ENCODE measurements at places on chromosomes 11 and 22.

GRCh38 chr11:27179334-27179733 lies 138.7 kb downstream of the BBOX1 start:
- no peak for DNase-seq

- DNase-seq, result no peak
These were observed 4.2 kb downstream of the THAP7 start for GRCh38 chr22:20997536-20998257.

- DNase-seq, result no peak
These were observed 282.3 kb downstream of the FAT3 start for GRCh38 chr11:92506809-92507336.

- no peak for DNase-seq
These were observed 218.5 kb downstream of the DYNC2H1 start for GRCh38 chr11:103327721-103328120.

DNA sequence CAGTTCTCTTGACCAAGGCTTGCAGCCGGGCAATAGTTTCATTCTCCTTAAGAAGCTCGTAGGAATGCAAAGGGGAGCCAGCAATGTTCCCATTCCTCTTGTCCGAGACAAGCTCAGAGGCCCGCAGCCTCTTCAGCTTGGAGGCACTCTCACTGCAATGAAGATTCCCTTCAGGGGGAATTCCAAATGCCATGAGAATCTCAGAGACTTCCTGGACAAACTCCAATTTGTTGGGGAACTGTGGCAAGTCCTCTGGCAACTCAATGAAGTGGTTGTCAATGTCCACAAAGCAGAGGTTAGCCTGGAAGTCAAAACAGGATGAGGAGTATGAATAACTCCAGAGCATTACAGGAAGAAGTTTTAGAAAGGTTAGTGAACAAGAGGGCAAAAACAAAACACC lies 84.4 kb downstream of the DENND5A start:
- DNase-seq, result no peak

DNA sequence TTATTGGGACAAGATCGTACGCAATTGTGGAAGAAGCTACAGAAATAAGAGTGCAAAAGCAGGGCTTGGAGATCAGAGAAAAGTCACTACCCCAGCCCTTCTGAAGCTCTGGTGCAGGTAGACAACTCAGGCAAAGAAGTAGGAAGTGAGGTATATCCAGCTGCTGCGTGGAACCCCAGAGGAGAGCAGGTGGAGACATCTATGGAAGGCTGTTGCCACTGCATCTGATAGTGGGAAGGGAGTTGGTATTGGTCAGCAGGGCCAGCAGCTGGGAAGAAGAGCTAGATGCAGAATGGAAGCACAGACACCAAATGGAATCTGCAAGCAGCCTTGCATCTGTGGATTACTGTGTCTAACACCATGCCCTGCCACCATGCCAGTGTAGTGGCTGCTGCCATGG lies 165.1 kb downstream of the WNT11 start:
- no peak for DNase-seq

GRCh38 chr11:114379394-114380069 lies 20.8 kb downstream of the C11orf71 start:
- no peak for DNase-seq

DNA sequence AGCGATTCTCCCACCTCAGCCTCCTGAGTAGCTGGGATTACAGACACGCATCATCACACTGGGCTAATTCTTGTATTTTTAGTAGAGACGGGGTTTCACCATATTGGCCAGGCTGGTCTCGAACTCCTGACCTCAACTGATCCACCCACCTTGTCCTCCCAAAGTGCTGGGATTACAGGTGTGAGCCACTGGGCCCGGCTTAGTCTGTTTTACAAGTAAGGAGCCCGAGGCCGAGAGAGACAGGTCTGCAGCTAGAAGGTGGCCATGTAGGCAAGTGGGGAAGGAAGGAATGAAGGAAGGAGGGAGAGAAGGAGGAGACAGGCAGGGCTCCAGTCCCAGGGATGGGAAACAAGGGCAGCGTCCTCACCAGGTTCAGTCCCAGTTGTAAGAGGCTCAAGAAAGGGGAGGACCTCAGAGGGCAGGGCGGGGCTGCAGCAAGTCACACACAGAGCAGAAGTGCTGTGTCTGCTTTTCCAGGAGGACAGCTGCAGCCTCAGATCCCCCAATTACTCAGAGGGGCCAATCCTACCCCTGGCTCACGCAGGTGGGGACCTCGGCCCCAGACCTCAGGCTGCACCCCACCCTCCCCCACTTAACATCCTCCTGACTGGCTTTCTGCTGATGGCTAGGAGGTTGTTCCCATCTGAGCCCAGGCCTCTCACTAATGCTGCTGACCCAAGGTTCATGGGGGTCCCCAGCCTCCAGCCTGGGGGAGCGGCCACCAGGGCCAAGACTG lies 53.8 kb upstream of the PRR5 start:
- no peak for DNase-seq

DNA sequence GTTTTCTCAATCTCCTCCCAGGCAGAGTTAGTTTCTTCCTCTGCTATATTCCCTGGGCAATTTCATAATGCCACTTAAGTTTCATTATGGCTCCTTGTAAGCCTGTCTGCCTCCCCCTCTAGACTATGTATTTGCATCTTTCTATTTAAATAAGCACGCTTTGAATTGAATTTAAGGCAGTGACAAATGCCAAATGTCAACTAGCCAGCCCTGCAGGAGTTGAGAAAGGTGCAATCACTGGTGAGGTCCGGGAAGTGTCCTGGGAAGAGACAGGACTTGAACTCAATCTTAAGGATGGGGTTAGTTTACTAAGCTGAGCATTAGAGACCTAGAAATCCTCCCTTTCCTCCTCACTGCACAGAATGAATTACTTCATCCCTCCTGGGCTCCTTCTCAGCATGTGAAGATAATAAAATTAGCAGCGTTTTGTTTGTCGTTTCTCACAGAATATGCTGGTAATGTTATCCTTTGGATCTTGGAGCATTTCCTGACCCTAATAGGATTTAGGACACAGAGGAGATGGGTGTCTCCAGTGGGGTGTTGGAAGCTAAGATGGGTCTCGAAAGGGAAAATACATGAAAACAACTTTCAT lies 1.6 kb downstream of the TCP11L1 start:
- DNase-seq, result no peak

- DNase-seq, result no peak
These were observed 14.8 kb downstream of the SGSM3 start for GRCh38 chr22:40385036-40385782.

DNA sequence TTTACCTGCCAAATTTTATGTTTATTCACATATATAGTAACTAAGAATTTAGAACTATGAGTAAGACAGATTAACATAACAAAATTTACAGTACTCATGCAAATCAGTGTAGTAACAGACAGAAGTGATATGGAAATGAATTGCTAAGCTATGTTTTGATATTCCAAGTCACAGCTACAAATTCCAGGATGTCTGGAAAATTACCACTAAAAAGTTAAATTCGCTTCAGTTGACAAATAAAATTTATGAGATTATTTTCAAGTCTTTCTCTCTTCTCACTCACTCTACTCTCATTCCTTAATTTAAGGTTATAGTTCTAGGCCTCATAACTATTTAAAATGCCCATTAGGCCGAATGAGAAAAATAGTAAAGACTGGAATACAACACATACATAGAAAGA lies 18.1 kb downstream of the XKR3 start:
- no peak for DNase-seq

- no peak for DNase-seq
These were observed 3.2 kb upstream of the ETS1 start for GRCh38 chr11:128590587-128590986.

DNA sequence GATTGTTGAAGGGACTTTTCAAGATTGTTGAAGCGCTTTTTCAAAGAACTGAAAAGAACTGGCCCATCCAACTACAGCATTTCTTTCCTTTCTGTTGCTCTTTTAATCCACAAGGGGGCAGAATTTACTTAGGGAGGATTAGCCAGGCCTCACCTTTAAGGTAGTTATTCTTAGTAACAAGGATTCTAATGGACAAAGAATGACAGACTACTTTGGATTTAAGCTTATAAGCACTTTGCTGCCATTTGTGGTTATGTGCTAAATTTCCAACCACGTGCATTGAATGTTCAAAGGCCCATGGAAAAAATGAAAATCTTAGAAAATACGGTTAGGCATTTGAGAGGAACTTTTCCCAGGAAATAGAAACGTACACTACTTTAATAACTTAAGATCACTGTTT lies 49.5 kb upstream of the HSPA8 start:
- peak; percentile 47 for DNase-seq

- no peak for DNase-seq
These were observed 785.2 kb downstream of the KCNA4 start for GRCh38 chr11:29231586-29231985.

DNA sequence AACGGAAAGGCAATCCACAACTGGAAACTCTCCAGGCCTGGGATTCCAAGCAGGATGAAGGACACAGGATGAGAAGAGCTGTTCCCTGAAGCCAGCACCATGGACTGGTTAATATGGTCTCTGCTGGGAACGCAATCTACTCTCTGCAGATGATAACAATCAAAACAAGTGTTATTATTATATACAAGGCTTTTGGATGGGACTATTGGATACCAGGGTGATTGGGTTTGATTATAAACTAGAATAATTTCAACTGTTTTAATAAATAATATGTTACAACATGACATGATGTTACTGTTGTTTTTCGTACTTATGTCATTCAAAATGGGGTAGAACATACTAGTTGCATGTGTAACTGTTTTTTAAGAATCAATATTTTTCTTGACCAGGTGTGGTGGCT lies at the start of gene OR52R1:
Gene OR52R1, minus strand, starts transcription at position 101 of the 400 bp plus-strand sequence. Its CDS starts 0 bp downstream, at position 101.
- no peak for DNase-seq

DNA sequence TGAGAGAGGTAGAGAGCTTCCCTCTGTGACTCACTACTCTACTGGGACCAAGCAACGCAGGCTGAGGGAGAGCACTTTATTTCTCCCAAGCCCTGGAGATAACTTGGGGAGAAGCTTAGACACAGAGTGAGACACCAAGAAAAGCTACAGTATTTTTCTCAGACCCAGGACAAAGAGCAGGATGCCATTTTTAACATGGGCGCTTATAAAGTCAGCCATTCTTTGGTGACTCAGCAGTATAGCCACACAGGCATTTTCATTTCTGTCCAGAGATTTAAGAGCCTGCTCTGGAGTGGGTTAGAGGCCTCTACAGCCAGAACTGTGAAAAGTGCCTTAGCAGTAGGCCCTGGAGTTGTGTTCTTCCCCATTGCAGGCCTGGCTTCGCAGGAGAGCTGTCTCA lies 55.0 kb upstream of the GLYAT start:
- no peak for DNase-seq

DNA sequence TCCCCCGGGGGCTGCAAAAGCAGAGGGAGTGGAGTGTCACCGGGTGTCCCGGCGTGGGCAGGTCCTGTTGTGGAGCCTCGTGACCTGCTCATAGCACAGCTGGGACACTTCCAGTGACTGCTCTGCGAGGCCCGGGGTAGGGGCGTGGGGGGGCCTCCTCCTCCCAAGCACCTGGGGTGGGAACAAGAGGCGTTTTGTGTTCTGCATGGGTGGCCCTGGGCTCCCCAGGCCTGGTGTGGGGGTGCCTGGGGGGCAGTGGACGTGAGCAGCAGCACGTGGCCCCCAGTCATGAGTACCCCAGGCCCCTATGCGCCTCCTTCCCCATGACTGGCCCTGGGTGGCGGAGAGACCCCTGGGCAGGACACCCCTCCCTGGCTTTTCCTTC lies 104.7 kb downstream of the KCNQ1 start:
- DNase-seq, result no peak

GRCh38 chr11:124880290-124880611 lies 15.0 kb downstream of the ROBO3 start:
- no peak for DNase-seq

GRCh38 chr11:99987821-99988470 lies 699.1 kb upstream of the ARHGAP42 start:
- DNase-seq, result no peak

- no peak for DNase-seq
These were observed 13.1 kb downstream of the PLCB3 start for GRCh38 chr11:64264371-64264852.

GRCh38 chr11:61978703-61979661 lies 11.5 kb upstream of the FTH1 start:
- DNase-seq, result no peak

DNA sequence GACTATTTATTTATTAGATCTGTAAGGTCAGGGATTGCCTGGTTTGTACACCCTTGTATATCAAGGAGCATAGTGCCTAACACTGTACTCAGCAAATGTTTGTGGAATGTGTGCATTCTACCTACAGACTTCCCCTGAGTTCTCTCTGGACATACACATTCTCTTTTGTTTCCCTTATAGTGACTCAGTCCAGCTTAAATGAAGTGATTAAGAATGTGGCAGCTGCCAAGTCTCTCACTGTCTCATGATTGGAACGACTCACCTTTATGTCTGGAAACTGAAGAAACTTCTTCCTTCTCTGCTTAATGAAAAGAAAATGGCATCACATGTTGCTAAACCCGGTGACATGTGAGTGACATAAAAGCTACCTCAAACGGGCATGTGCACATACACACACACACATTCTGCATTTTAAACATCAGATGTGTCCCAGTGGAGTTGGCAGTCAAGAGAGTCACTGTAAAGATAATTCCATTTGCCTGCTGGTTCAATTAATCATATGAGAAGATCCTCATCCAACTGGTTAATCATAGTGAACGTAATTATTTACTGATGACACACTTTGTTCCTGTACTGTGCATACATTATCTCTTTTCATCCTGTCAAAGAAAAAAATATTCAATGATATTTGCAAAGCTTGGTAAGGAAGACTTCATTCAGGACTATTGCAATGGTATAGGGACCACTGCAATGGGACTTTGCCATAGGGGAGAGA lies 42.8 kb downstream of the GLYAT start:
- DNase-seq, result no peak

DNA sequence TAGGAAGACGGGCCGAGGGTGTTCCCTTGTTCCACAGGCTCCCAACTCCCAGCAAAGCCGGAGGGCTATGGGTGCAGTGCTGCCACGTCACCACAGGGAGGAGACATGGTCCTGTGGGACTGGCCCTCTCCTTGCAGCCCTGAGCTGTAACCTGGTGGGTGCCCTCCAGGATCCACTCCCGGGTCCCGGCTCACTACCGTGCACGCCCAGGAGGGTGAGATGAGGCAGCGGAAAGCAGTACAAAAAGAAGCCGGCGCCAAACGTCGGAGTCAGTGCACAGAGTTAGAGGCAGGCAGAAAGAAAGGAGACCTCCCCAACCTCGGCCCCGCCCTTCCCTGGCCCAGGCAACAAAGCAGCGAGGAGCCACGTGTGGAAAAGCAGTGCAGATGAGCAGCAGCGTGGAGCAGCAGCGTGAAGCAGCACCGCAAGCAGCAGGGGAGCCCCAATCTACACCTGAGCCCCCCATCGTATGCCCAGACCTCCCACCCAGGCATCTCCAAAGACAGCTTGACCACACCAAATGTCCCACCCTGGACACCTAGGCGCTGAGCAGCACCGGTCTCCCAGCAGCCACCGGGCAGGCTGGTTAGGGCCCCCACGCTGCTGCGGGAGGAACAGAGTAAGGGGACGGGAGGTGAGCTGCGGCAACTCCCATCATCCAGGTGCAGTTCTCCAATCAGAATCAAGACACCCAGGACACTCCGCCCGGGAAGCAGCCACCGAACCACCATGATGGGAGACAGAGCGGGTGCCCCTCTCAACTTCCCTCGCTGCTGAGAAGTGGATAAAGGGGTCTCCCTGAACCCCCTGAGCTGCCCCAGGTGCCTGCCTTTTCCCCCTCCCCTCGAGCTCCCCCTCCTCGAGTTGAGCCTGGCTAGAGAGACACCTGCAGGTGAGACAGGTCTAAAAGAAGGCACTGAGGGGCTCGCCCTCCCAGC lies 28.8 kb downstream of the IGSF9B start:
- DNase-seq, result peak; percentile 73

- DNase-seq, result no peak
These were observed 65.4 kb downstream of the MTMR3 start for GRCh38 chr22:29948385-29948769.

GRCh38 chr22:35540595-35541253 lies at the start of gene RASD2:
TSS of gene RASD2 (plus strand) at chr22:35540831. CDS start at chr22:35546810, 5,979 bp downstream.
- peak; percentile 51 for DNase-seq

GRCh38 chr11:1487851-1488574 lies 1.4 kb upstream of the MOB2 start:
- DNase-seq, result no peak
